ENCODE measurements at places on chromosomes 11 and 22. TPM values are rescaled to one million over a fixed set of nuclear protein-coding genes. Genes with fewer than 3 reads are reported as not detected.

- DNase-seq, result no peak
- H3K27me3 ChIP-seq, result no peaks in the 10 kb centered on the region
- 0 out of 2 replicates have a peak, but pooled peaks cover 1% of the 10 kb centered on the region for H3K36me3 ChIP-seq
- no peak overlapping the region for H3K27ac ChIP-seq
Measured at GRCh38 chr22:24411256-24412004, 16.0 kb upstream of the ADORA2A start.

Gene RASSF10
- total RNA-seq, result 0.91 TPM

DNA sequence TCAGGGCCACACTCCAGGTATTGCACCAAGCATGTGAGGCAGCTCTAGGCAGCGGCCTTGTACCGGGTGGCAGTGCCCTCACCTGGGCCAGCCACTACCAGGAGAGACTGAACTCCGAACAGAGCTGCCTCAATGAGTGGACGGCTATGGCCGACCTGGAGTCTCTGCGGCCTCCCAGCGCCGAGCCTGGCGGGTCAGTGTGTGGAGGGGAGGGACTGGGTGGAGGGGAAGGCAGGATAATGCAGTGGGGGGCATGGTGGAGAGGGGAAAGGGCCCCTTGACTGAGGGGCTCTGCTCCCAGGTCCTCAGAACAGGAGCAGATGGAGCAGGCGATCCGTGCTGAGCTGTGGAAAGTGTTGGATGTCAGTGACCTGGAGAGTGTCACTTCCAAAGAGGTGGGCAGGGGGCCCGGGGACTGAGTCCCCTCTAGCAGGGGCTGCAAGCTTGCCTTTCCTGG is 4.2 kb downstream of the SSH3 start:
- H3K4me3 ChIP-seq, result no peak overlapping the region
- no peak overlapping the region for H3K27ac ChIP-seq
- peaks cover 4% of the 10 kb centered on the region for H3K36me3 ChIP-seq

Gene CASP1
- total RNA-seq, result 0.86 TPM

DNA sequence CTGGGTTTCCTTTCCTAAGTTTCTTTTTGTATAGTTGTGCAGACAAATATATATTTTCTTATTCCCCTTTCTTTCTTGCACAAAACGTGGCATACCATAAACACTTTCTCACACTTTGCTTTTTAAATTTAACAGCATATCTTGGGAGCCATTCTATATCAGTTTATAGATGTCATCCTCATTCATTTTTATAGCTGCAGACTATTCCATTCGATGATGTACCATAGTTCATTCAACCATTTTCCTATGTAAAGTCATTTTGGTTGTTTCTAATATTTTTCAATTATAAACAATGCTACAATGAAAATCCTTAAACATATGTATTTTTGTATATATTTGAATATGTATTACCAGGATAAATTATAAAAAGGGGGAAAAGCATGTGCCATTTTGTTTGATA is 102.5 kb downstream of the RRM1 start:
- H3K27me3 ChIP-seq, result no peaks in the 10 kb centered on the region
- H3K4me1 ChIP-seq, result no peaks in the 10 kb centered on the region
- no peaks in the 10 kb centered on the region for H3K36me3 ChIP-seq
- no peak for DNase-seq

- no peaks in the 10 kb centered on the region for H3K27me3 ChIP-seq
- DNase-seq, result no peak
- H3K4me1 ChIP-seq, result peaks cover 17% of the 10 kb centered on the region
- peaks cover 2% of the 10 kb centered on the region for H3K36me3 ChIP-seq
- H3K4me3 ChIP-seq, result no peak overlapping the region
Measured at GRCh38 chr11:117278347-117278746, 12.8 kb upstream of the BACE1-AS start.

Gene CRYBB2
- total RNA-seq, result not detected

Data from Caco-2 (cell line).